ENCODE measurements at places on chromosomes 1 and 21.

DNA sequence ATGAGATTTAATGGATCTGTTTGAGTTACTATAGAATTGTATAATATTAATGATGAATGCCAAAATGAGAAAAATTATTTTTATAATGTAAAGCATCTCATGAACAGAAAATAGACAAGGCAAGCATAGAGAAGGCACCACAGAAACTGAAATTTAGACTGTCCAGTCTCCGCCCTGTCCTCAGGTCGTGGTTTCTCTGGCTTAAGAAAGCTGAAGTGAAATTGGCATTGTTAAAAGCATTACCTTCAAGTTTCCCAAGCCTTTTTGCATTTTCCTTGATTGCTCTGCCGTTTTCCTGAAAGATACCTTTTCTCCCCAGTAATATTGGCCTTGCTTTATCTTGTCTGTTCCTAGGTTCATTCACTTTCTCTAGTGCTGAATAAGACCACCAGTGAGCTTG lies 58.0 kb downstream of the VPS13D start:
- no peak for DNase-seq

DNA sequence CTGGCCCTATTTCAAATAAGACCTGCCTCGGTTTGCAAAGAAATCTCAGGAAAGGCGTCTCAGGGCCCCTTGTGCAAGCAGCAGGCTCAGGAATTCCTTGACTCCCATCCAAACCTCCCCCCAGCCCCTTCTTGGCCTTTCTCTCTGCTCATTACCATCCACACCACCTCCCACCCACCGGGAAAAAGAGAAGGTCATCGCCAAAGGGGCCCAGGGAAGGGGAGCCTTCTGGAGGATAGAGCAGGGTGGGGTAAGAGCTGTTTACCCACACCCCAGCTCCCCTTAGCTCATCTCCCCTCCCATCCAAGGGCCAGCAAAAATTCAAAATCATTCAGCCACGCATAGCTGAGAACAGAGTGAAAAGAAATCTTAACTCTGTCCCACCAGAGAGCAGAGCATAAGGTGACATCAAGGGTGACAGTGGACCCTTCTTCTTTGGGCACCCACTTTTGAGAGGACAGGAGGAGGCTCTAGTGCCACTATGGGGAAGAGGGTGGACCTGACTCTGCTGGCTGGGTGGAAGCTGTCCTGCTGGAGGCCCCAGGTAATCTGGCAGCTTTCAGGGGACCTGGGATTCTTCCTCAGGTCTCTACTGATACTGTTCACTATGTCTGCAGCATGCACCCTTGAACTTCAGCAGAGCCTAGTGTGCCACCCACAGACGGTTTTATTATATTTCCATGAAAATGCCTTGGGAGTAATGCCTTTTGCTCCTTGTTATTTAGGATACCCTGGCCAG lies 3.9 kb upstream of the WNT2B start:
- no peak for DNase-seq

GRCh38 chr21:31075848-31076247 lies 37.6 kb upstream of the KRTAP19-8 start:
- DNase-seq, result no peak

- DNase-seq, result no peak
Measured at GRCh38 chr21:42063191-42063570, 7.9 kb upstream of the UMODL1 start.

- DNase-seq, result peak; percentile 29
Measured at GRCh38 chr1:155591770-155592169, 18.2 kb upstream of the MSTO1 start.

DNA sequence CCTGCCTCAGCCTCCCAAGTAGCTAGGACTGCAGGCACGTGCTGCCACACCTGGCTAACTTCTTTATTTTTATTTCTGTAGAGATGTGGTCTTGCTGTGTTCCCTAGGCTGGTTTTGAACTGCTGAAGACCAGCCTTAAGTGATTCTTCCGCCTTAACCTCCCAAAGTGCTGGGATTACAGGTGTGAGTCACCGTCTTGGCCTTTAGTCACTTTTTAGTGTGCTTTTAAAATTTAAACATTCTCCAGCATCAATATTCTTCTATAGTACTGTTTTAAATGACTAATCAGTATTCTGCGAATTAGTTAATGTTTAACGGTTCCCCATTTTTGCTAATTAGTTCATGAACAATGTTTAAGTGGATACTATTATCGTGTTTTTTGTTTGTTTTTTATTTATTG lies 60.6 kb downstream of the DYRK1A start:
- no peak for DNase-seq

DNA sequence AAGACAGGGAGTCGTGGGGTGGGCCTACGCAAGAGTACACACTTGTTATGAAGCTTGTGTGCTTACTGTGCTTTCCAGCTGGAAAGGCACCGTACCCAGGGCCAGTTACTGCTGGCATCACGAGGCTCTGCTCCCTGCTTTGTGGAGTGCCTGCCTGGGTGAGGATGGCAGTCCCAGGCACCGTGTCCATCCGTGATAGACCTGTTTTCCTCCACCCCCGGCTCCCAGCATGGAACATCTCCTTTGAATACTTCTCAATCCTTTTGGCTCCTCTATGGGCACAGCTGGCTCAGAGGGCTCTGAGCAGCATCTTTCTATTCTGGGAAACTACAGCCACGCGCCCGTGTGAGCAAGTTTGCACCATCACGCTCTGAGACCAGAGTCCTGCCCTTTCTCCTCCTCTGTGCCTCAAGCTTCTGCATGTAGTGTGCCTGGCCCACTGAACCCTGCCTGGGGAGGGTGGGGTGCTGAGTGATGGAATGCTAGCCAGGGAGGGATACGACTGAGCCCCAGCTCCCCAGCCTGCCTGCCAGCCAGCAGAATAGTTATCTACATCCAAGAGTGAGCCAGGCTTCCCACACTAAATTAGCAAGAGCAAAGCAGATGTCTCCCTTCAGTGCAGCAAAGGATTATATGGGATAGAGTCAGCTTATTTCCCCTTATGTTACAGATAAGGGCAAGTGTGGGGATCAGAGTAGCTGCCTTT lies 7.1 kb upstream of the TNR start:
- no peak for DNase-seq

DNA sequence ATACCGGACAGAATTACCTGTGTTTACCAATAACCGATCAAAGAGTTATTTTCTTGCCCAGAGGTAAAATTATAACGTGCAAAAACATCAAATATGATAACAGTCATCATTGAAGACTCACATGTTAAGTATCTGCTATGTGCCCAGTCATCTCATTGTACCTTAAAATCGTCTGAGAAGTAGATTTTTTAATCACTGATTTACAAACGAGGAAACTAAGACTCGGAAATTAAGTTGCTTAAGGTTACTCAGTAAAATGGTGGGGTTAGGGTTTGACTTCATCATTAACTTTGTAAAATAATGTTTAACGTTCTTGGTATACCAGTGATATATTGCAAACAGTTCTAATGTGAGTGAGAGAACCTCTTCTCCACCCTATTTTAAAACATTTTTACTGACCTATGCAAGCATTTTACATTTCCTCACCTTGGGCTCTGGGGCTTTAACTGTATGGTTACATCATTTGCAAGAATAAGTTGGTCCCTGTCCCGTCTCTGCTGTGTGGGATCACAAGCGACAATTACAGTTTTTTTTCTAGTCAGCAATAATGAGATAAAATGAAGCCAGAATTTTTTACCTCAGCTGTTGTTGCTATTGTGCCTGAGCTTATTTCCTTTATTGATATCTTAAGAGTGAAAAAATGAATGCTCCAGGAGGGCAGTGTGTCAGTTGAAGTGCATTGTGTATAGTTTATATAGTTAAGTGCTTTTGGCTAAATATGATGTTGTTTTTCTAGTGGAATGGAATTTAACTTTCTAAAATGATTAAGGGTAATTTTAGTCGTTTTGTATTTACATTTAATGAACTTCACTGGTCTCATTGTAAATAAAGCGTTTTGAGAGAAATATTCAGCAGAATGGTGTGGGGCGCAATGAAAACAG lies 2.7 kb downstream of the RPRD2 start:
- DNase-seq, result no peak

Measured in AG09309 (cell line).